ENCODE measurements at places on chromosomes 1 and 21. TPM values are rescaled to one million over a fixed set of nuclear protein-coding genes. Genes with fewer than 3 reads are reported as not detected.

GRCh38 chr1:230970432-230970831, 8.2 kb downstream of the TTC13 start:
- DNase-seq = no peak

DNA sequence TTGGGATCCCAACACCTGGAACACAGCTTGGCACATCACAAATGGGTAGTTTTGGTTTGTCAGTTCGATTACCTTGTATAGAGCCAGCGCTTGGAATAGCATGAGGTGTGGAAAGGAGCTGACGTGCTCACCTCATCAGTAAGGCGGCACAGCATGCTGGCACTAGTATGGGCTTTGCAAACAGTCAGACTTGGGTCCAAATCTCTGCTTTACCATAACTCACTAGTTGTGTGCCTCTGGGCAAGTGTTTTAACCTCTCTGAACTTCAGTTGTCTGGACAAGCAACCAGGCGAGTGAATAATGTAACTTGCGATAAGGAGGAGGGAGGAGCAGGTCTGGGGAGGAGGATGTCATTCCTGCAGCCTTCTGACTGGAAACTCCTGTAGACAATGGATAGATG, 26.3 kb upstream of the NEK2 start:
- no peak for DNase-seq

- DNase-seq = no peak
Observed at GRCh38 chr1:160789702-160790611, 6.0 kb upstream of the LY9 start.

- DNase-seq = no peak
Observed at GRCh38 chr1:240462277-240462676, 149.7 kb downstream of the GREM2 start.

DNA sequence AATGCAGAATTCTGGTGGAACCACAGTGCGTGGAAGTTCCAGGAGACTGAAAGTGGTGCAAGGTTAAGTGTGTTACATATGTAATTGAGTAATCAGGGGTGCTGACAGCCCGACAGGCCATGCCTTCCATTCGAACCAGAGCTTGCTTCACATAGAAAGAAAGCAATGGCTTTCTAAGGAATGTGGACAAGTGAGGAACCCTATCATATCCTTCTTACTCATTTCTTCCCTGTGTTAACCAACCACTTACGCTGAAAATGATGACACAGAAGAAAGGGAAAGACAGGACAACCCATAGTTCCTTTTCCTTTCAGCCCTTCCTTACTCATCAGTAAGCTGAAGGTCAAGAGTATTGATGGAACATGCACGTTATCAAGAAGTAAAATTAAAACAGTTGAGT, 48.1 kb upstream of the KCNA3 start:
- DNase-seq = no peak

GRCh38 chr1:197865809-197866208, 36.6 kb upstream of the C1orf53 start:
- no peak for DNase-seq

DNA sequence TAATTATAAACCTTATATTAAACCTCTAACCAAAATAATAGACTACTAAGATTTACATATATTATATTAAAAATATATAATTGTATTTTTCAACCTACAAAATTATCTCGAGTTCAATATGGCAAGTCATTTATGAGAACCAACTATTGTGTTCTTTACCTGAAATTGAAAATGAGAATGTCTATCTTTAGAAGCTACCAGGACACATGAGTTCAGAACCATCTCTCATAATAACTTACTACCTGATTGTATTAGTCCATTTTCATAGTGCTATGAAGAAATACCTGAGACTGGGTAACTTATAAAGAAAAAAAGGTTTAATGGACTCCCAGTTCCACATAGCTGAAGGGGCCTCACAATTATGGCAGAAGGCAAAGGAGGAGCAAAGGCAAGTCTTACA, 6.8 kb downstream of the HAO2 start:
- DNase-seq = no peak

The RUSC1 gene
- total RNA-seq = 23.7 TPM

The NEGR1 gene
- total RNA-seq = not detected

The ATP6V1G3 gene
- not detected for total RNA-seq

The ANGPTL1 gene
- total RNA-seq = not detected

The PTPRC gene
- total RNA-seq = 421 TPM

The OR2T27 gene
- total RNA-seq = not detected

The KIF21B gene
- total RNA-seq = 55.7 TPM

The RCC1 gene
- total RNA-seq = 133 TPM

Data from activated naive CD8-positive, alpha-beta T cell treated with anti-CD3 and anti-CD28 coated beads for 36 hours (primary cell).